Stimulated activated CD8-positive, alpha-beta memory T cell treated with anti-CD3 and anti-CD28 coated beads, Interleukin-4, amount 100 ng/mL, for 1 hour (primary cell): ENCODE measurements at places on chromosomes 7 and 10.

DNA sequence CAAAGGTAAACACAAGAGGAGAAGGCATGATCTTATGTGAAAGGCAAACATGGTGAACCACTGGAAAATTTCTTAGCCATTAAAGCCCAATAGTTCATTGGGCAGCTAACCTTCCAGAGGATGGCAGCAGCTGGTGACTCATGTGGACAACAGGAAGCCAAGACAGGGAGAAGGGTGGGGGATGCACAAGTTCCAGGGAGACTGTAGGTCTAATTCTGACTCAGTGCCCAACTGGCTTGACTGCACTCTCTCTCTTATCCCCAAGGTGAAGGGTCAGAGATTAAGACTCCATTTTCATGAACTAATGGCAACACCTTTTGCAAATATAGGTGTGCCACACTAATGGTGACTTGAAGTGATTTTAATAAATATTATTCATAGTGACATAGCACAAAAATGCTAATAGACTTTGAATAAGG is 47.9 kb upstream of the SLC35B4 start:
- no peak for DNase-seq

GRCh38 chr7:840001-840600 is 7.8 kb downstream of the SUN1 start:
- no peak for DNase-seq

DNA sequence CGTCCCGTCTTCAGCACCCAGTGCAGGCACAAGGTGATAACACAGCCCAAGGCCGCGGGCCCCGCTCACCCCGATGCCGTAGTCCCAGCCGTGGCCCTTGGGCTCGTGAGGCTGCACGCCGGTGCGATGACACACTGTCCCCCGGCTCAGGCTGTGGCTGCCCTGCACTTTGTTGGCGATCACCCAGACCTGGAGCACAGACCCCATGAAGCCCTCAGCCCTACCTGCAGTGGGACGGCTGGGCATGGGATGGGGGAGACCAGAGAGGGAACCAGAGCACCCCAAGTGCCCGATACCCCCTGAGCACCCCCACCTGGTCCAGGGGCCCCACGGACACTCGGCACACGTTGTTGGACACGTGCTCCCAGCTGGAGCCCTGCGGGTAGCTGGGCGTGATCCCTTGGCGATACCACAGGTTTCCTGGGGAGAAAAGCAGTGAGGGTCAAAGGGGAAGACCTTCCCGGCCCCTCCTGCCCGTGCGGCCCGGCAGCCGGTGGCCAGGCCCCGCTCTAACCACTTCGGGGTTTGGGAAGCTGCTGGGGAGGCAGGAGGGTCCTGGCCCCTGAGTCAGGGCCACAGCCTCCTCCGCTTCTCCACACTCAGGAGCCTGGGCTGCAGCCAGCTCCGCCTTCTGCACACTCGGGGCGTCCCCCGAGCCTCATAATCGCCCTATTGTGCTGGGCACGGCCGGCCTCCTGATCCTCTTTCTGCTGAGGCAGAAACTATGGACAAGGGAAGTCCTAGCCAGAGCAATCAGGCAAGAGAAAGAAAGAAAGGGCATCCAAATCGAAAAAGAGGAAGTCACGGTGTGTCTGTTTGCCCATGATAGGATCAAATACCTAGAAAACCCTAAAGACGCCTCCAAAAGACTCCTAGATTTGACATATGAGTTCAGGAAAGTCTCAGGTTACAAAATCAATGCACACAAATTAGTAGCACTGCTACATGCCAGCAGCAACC is 6.7 kb downstream of the BHLHA15 start:
- DNase-seq = no peak

DNA sequence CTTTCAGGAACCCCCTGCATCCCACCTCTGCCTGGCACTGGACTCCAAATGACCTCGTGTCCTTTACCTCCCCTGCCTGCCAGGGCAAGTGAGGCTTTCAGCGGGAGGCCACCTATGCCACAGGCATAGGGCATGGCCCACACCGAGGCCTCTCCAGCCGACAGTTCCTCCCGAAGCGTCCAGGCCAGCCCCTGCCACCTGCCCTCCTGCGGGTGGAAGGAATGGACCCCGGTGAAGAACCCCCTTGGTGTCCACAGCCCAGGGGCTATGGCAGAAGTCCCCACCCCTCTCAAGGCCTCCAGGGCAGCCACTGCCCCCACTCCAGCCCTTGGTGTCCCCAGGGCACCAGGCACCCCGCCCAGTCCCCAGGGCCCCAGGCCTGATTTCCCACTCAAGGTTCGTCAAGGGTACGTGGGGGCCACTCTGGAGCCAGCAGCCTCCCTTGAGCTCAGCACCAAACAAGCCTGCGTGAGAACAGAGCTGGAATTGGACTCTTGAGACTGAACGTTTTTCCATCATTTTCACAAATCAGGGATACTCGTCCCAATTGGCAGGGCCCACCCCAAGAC is 3.1 kb downstream of the FUOM start:
- DNase-seq = no peak

DNA sequence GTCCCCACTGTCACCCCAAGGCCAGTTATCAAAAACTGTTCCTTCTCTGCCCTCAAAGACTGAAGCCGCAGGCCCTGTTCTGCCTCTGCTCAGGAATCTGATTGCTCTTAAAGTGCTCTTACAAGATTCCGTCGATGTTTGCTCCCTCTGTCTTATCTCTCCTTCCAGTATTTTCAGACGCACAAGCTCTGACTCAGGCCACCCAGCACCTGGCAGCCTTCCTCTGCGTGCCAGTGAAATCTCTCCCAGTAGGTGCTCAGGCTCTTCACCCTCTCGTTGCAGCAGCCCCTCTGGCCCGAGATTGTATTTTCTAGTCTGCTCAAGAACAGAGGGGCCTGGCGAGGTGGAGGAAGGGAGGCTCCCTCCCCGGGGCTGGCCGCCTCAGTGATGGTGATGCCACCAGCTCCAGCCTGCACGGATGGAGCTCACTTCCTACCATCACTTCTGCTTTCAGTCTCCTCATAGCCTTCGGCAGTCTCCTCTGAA is 276.2 kb downstream of the USP6NL start:
- DNase-seq = no peak

- DNase-seq = no peak
Observed at GRCh38 chr7:28700096-28700495, 258.0 kb downstream of the TRIL start.
